Skeletal muscle tissue (tissue), 5 donors: ENCODE measurements at places on chromosomes 13 and 19. TPM values are rescaled to one million over a fixed set of nuclear protein-coding genes. Genes with fewer than 3 reads are reported as not detected.

CEACAM1 gene
- total RNA-seq, result 0.52 TPM

PLVAP gene
- 12.5 TPM for total RNA-seq

ZSCAN22 gene
- 2.6 TPM for total RNA-seq

OR7D2 gene
- not detected for total RNA-seq

TUBB4A gene
- total RNA-seq, result not detected

MCEMP1 gene
- not detected for total RNA-seq

FGF9 gene
- total RNA-seq, result 3.7 TPM

ATP12A gene
- not detected for total RNA-seq

MAST1 gene
- total RNA-seq, result not detected

SIX5 gene
- 8.4 TPM for total RNA-seq

EBI3 gene
- not detected for total RNA-seq

C1QTNF9B gene
- 1.0 TPM for total RNA-seq

EDNRB gene
- 13.0 TPM for total RNA-seq

CBY2 gene
- not detected for total RNA-seq

MIDN gene
- 5.2 TPM for total RNA-seq

ZNF177 gene
- total RNA-seq, result 4.2 TPM

IGFL3 gene
- total RNA-seq, result not detected

KLK12 gene
- not detected for total RNA-seq

AZU1 gene
- 2.6 TPM for total RNA-seq

ZNF71 gene
- 8.9 TPM for total RNA-seq

PEAK3 gene
- total RNA-seq, result not detected

MAU2 gene
- 20.9 TPM for total RNA-seq

SBK2 gene
- 1.0 TPM for total RNA-seq

ZGLP1 gene
- total RNA-seq, result 1.0 TPM

ICAM4 gene
- total RNA-seq, result 2.6 TPM

LHB gene
- total RNA-seq, result not detected

FGF21 gene
- not detected for total RNA-seq

GPR183 gene
- total RNA-seq, result 4.7 TPM

CD79A gene
- total RNA-seq, result 1.0 TPM

NFKBIB gene
- 4.7 TPM for total RNA-seq

MISP3 gene
- not detected for total RNA-seq

C3 gene
- 71.5 TPM for total RNA-seq

S1PR5 gene
- total RNA-seq, result 1.6 TPM
